ENCODE measurements at places on chromosomes 2 and 18.

- DNase-seq: no peak
Observed at GRCh38 chr2:191885098-191885497, 38.2 kb upstream of the CAVIN2 start.

DNA sequence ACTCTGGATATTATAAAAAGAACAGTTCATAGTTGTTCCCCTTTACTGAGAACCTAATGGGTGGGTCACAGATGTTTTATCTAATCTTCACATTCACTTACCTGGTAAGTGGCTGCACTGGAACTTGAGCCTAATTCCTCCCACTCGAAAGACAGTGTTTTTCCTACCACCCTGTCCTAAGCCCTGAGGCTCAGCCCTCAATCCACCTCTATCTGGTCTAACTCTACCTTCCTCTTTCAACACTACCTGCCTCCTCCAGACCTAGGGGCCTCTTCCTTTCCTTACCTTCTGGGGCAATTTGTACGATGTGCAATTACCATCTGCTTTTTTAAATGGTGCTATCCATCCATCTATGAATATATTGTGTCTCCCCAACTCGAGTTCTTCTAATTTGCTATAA, 9.7 kb upstream of the KIF3C start:
- no peak for DNase-seq

GRCh38 chr2:25347846-25348245, 6.1 kb upstream of the DNMT3A start:
- no peak for DNase-seq

- DNase-seq: no peak
Observed at GRCh38 chr2:220043155-220043989, 415.9 kb downstream of the SLC4A3 start.

- no peak for DNase-seq
Observed at GRCh38 chr18:79616651-79617510, 62.7 kb upstream of the CTDP1 start.

DNA sequence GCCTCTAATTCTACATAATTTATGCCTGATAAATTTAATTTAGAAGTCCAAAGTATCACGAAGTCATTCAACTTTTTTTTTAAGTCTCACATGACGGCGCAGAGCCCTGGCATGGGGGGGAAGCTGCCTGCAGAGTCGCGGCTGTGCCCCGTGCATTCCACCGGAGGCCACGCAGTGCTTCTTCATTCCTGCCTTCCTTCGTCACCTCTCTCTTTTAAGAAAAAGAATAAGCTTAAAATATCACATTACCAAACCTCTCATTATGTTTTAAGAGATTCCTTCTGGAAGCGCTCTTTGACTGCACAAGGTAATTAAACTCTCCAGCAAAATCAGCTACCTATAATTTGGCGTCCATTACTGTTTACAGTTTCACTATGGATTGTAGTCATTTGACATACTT, 20.3 kb upstream of the KIDINS220 start:
- DNase-seq: no peak

GRCh38 chr2:232550354-232551249, at the start of the genes EIF4E2 and TIGD1:
Gene EIF4E2, plus strand, starts transcription at chr2:232550689. Its CDS starts 36 bp downstream, at chr2:232550725.
Gene TIGD1, minus strand, starts transcription at chr2:232550557. Its CDS starts 675 bp downstream, at chr2:232549882.
- DNase-seq: peak; percentile 81

GRCh38 chr2:203857656-203858055, 9.9 kb upstream of the CTLA4 start:
- no peak for DNase-seq

DNA sequence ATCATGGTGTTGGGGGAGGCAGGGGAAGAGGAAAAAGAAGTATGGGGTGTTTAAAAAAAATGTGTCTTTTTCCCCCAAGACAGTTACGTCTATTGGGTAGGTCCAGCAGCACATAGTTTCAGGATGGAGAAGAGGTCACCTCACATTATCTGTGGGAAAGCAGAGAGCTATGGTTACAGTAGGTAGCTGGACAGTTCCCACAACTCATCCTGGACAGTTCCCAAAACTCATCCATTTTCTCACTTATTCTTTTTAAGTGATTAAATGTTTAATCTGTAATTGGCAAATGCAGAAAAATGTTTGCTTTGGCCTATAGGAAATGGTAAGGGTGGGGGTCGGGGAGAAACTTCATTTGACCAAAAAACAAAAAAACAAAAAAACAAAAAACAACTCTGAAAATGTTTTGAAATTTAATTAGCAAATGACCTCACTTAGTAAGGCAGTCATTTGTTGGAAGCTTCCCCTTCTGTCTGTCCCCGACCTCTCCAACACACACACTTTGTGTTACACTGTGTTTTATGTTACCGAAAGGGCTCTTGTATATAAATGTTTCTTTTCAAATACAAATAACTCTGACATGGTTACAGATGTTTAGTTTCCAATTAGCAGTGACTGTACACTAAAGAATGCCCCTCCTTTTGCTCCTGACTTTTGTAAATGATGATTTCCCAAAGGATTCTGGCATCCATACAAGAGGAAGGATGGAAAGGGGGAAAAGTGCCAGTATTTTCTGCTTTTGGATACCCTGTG, 173.3 kb upstream of the ZFP36L2 start:
- DNase-seq: no peak

- no peak for DNase-seq
Observed at GRCh38 chr2:160221391-160222276, 21.6 kb upstream of the ITGB6 start.

GRCh38 chr18:42814618-42815017, 300.9 kb downstream of the RIT2 start:
- DNase-seq: no peak

DNA sequence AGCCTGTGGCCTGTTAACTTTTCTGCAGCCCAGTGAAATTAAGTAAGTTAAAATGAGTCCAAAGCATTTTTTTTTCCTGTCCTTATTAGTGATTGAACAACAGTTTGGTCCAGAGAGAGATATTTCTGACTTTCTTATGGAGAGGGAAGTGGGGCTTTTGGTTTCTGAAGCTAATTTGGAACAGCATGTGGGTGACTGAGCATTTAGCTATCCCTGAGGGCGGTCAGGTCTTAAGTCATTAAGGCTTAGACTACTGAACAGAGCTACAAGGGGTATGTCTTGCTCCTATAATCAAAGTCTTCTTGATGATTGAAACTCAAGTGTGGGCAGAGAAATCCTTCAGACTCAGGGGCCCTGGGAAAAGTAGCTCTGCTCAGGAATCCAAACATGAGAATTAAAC, 14.0 kb downstream of the ARHGAP25 start:
- DNase-seq: no peak

DNA sequence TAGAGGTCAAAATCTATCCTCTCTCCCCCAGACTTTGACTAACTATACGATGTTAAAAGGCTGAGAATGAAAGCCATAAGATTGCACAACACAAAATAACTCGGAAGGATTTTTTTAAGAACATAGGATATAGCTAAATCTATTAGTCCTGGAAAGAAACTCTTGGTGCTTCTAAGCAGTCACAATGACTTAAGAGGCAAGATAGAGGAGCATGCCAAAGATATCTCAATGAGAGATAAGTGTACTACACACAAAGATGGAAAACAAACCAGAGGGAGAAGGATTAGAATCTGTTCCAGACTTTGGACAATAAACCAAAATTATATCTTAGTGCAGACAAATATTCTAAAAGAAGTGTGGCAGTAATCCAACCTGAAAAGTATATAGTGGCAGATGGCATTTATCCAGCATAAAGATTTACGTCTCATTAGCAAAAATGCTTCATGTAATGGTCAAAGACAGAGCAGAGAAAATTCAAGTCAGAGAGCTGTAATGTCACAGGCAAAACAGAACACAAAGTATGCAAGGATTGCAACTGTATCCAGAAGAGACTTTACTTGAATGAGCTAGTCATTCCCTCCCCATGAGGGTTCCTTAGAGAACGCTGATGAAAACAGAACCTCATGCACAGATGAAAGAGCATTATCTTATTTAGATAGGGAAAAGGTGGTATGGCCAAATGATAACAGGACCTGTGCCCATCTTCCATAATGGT, 28.8 kb upstream of the EVA1A start:
- DNase-seq: no peak

GRCh38 chr2:28958689-28959088, 22.4 kb upstream of the TOGARAM2 start:
- no peak for DNase-seq

DNA sequence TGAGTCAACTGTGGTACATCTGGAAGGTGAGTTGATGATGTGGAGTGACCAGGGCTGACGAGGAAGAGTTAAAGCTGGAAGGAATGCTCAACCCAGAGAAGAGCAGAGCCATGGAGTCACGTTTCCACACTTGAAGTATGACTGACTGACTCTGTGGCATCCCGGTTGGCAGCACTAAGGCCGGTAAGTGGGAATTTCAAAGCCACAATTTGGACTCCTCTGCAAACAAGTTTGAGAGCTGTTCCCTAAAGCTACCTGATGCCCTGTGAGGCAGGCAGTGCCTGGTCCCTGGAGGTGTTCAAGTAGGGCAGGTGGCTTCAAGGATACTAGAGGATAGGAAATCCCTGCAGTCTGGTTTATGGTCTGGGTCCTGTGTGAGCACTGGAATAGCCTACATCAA, 69.3 kb upstream of the ITGB6 start:
- DNase-seq: no peak

DNA sequence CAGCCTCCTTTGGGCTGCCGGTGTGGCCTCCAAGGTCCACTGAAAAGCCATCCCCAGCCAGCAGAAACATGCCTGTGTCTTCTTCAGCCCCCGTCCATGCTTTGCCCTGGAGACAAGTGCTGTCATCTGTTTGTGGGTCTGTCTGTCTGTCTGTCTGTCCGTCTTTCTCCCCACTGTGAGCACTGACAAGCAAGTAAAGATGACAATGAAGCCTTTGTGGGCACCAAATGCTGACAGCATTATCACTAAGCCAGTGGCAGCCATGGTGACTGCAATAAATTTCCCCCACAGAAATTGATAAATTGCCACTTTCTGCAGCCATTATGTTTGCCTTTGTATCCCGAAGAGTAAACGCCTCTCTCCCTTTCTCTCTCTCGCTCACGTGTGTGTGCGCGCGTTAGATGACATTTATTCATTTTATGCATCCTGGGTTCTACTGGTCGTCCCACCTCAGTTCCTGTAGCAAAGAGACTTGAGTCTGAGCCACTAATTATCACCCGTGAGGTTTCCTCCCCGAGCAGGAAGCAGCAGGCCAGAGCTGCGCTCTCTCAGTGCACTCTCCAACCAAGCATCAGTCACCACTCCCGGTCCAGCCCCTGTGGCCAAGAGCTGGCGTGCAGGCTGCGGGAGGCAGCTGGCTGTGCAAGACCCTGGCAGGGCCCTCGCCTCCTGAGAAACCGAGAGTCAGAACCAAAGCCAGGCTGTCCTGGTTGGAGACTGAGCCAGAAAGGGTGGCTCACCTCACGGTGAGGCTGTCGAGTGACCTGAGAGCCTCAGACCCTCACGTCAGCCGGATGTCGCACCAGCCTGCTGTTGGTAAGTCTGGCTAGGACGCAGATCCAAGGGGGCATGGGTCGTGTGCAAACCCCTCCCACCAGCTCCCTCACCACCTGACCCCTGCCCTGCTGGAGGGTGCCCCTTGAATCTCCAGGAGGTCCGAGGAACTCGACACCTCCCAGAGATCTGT, 6.9 kb downstream of the STEAP3 start:
- no peak for DNase-seq

DNA sequence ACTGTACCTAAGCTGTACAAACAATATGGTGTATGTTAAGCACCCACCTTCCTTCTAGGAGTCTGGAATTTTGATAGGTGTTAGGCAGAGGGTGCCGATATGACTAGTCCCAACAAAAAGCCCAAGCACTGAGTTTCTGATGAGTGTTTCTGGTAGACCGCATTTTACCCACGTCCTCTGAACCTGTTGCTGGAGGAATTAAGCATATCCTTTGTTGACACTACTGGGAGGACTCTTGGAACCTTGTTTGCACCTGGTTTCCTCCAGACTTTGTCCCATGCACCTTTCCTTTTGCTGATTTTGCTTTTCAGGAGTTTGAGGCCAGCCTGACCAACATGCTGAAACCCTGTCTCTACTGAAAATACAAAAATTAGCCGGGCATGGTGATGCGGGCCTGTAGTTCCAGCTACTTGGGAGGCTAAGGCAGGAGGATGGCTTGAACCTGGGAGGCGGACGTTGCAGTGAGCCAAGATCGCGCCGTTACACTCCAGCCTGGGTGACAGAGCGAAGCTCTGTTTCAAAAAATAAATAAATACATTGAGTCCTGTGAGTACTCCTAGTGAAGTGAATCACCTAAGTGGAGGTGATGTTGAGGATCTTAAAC, 11.4 kb upstream of the SPAST start:
- DNase-seq: no peak

- DNase-seq: no peak
Observed at GRCh38 chr2:83689402-83689801, 769.7 kb downstream of the SUCLG1 start.

GRCh38 chr2:199570934-199571333, 113.2 kb upstream of the SATB2 start:
- DNase-seq: no peak

DNA sequence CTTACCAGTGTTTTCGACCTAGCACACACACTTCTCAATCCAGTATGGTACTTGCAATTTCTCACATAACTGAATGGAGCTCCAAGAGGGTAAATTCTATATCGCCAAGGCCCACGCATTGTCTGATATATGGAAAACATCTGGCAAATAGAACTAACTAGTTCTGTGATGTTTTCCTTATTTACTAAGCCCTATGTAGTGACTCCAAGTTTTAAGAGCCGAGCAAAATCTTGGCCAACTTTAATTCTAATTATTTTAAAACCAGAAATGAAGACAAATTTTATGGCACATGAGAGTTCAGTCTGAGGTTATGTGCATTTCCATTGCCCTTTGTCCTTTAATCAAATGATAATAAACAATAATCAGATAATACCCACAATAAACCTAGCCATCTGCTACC, 1119.7 kb upstream of the CNTNAP5 start:
- no peak for DNase-seq

- no peak for DNase-seq
Observed at GRCh38 chr2:191166756-191167445, 16.1 kb upstream of the STAT4 start.

DNA sequence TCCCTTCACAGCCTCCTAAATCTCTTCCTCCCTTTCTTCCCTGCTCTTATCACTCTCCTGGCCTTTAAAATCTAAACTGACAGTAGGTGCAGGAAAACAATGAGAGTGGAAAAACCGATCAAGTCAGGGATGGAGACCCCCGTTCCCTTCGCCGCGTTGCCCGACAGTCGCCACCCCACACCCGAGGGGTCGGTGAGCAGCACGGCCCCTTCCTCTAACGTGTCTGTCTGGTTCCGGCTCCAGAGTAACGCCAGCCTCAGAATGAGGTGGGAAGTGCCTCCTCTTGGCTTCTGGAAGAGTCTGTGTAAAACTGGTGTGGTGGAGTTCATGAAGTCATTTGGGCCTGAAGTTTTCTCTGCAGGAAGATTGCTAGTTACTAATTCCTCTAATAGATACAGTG, 138.6 kb downstream of the NFATC1 start:
- no peak for DNase-seq

- DNase-seq: peak; percentile 52
Observed at GRCh38 chr2:20868377-20868776, 45.5 kb upstream of the LDAH start.

GRCh38 chr2:42183775-42184174, 14.6 kb downstream of the EML4 start:
- DNase-seq: no peak

GRCh38 chr2:127000937-127001336, 102.2 kb downstream of the TEX51 start:
- no peak for DNase-seq

- no peak for DNase-seq
Observed at GRCh38 chr2:85326406-85327159, 1.2 kb downstream of the TGOLN2 start.

GRCh38 chr2:224085246-224085645, 46.2 kb upstream of the SERPINE2 start:
- no peak for DNase-seq

- DNase-seq: no peak
Observed at GRCh38 chr2:51559026-51559425, 527.1 kb upstream of the NRXN1 start.

- no peak for DNase-seq
Observed at GRCh38 chr2:39852831-39853230, 73.8 kb upstream of the THUMPD2 start.

GRCh38 chr2:40962026-40962425, 510.1 kb upstream of the SLC8A1 start:
- no peak for DNase-seq

All from activated CD8-positive, alpha-beta memory T cell treated with anti-CD3 and anti-CD28 coated beads for 48 hours (primary cell).